ENCODE measurements at places on chromosomes 5 and 9.

DNA sequence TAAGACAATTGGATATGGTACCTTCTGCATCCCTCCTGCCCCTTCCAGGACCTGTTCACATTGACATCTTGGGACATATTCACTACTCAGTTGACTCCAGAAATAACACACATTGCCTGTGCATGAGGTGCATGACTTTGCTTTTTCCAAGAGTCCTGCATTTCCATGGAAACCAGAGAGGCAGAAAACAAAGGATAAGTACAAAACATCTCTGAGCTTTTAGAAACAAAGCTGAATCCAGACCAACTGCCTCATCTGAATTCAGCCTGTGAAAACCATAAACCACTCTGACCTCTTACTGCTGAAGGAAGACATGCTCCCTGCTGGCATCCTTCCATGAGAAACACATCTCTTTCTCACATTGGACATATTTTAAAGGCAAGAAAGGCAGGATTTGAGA is 695.1 kb downstream of the TAF11L14 start:
- no peak for DNase-seq

GRCh38 chr5:117615226-117615625 is 1040.6 kb upstream of the SEMA6A start:
- no peak for DNase-seq

DNA sequence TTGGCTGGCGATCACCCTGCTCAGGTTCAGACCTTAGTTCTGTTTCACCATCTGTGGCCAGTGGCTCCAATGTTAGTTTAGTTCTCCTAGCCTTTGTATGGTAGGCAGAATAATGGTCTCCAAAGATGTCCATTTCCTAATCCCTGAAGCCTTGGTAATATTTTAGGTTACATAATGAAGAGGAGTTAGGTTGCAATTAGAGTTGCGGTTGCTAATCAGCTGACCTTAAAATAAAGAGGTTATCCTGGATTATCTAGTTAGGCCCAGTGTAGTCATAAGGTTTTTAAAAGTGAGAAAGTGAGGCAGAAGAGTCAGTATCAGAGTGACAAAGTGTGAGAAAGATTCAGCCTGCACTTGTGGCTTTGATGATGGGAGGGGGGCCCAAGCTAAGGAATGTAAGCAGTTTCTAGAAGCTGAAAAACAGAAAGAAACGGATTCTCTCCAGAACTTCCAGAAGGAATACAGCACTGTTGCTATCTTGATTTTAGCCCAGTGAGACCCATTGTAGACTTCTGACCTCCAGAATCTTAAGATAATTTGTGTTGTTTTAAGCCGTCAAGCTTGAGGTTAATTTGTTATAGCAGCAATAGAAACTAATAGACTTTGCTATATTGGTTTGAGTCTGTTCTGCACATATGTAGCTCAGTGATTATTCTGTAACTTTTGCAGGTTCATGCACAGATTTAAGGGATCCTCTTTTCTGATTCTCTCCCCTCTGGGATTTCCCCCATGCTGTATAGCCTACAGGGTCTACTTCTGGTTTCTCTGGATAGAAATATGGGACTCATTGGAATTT is 21.6 kb downstream of the LNPEP start:
- DNase-seq, result no peak

DNA sequence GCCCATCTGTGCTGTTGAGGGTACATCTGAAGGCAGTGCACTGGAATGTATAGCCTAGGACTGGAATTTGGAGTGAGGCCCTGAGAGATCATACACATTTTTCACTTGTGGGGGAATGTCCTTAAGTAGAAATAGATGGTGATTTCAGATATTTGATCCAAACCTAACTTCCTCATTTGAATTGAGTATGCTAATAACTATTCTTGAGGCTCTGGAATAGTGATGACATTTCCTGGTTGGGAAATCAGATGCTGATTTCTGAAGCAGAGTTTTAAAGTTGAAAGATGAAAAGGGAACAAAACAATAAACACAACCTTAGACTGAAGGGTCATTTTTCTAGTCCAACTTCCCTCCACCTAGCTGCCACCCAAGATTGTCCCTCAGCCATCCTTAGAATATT is 163.0 kb upstream of the CCDC152 start:
- no peak for DNase-seq

- no peak for DNase-seq
These were observed 71.4 kb downstream of the FBXO38 start for GRCh38 chr5:148455185-148455584.

GRCh38 chr9:81266086-81266485 is 423.3 kb downstream of the TLE1 start:
- DNase-seq, result no peak

GRCh38 chr9:38373679-38374078 is 18.8 kb upstream of the ALDH1B1 start:
- DNase-seq, result no peak

DNA sequence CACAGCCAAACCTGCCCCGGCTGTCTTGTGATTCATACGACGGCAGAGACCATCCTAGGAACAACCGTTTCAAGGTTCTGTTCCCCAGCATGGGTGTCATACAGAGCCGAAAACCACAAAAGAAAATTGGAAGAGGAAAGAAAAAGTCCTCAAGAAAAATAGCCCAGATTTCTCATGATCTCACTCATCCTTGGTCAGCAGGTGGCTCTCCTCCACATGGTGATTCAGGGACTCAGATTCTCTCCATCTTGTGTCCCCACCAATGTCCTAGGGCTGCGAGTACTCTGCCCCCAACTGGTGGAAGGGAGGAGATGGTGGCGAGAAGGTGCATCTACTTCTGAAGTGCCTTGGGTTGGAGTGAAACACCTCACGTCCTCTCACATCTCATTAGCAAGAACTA is 25.6 kb downstream of the PDZD2 start:
- no peak for DNase-seq

DNA sequence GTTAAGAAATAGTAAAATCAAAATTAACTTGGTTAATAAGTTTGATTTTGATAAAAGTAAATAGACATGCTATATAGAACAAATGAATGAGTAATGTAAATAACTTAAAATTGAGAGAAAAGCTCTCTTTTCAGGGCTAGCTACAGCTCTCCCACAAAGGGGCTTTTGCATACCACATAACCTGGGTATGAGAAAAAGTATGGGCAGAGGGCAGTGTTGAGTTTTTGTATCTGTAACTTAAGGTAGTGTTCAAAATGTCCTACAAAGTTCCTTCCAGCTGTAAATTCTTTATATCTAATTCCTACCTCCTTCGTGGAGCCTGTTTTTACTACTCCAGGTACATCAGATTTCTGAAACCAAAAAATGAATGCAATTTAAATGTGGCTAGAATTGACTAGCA is 18.9 kb upstream of the TTC33 start:
- no peak for DNase-seq

GRCh38 chr9:137953683-137954438 is 76.3 kb downstream of the CACNA1B start:
- no peak for DNase-seq

DNA sequence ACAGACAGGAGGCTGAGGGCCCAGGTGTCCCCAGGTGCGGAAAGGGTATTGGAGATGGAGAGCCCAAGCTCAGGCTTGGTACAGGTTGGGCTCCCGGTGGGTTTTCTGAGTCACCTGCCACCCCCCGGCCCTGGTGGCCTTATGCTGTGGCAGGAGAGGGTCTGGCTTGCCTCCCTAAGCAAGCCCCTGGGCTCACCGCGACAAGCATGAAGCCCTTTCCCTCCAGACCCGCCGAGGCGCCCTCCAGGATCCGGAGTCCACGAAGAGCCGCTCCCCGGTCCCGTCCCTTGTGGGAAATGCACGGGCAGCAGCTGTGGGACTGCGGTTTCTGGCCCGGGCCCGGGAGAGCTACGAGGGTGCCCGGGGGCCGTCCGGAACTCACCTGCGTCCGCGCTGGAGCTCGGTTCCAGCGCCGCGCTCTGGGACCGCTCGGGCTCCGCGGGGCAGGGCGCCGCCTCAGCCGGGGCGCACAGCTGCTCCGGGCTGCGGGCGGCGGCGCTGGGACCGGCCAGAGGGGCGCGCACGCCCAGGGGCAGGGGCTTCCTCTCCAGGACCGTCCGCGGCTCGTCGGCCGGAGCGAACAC is 757 bp downstream of the SAPCD2 start:
- no peak for DNase-seq

DNA sequence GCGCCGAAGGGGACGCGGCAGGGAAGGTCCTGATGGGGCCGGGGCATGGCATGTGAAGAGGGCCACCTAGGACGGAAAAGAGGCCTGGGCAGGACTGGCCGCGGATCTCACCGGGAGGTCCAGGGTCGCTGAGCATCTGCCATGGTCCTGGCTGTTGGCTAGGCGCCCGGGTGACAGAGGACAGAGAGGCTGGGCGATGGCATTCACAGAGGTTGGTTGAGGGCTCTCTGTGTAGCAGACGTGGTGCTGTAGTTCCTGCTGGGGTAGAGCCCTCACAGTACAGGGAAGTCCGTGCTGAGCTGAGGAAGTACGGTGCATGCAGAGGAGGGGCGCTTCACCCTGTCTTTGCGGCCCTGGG is 427 bp downstream of the PCYOX1L start:
- no peak for DNase-seq

GRCh38 chr9:6068983-6069382 is 53.6 kb upstream of the RANBP6 start:
- no peak for DNase-seq

GRCh38 chr5:77139001-77139400 is 51.9 kb upstream of the ZBED3 start:
- DNase-seq, result no peak

DNA sequence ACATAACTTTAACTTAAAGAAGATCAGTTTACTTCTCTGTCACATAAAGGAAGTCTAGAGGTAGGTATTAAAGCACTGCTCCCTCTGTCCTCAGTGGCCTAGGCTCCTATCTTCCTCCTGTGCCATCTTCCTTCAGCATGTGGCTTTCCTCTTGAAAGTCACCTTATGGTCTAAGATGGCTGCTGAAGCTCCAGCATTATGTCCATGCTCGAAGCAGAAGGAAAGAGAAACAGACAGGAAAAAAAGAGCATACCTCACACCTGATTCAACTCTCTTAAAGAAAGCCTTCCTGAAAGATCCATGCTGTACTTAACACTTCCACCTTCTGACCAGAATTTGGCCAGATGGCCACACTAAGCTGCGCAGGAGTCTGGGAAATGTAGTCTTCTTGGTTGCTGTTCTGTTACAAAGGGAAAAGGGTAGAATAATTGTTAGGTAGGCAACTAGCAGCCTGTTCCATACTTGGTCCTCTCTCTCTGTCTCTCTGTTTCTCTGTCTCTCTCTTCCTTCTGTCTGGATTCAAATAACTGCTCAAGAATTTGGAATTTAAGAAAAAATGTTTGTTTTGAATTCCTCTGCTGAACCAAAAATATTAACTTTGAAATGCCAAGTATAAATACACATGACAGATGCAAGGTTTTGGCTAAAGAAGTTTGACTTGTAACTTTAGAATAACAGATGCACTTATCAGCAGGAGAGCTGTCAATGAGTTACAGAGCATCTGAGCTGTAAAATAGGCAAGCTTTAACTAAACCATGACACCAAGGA is 16.0 kb downstream of the TMEM174 start:
- no peak for DNase-seq

DNA sequence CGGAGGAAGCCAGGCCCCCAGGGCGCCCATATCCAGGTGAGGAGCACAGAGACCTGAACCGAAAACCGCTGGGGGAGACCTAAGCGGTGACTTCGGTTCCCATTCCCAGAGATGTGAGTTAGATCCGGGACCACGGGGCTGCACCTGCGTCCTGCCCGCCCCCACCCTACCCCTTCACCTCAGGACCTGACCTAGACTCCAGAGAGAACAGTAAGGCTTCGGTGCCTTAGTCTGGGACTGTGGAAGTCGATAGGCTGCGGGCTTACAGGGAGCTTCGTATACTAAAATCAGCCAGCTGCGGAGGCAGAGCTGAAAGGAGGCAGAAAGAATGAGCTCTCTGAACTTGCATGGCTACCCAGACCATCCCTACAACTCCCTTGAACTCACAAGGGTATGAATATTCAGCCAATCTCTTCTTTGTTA is 518 bp upstream of the FAM13B start:
- no peak for DNase-seq

DNA sequence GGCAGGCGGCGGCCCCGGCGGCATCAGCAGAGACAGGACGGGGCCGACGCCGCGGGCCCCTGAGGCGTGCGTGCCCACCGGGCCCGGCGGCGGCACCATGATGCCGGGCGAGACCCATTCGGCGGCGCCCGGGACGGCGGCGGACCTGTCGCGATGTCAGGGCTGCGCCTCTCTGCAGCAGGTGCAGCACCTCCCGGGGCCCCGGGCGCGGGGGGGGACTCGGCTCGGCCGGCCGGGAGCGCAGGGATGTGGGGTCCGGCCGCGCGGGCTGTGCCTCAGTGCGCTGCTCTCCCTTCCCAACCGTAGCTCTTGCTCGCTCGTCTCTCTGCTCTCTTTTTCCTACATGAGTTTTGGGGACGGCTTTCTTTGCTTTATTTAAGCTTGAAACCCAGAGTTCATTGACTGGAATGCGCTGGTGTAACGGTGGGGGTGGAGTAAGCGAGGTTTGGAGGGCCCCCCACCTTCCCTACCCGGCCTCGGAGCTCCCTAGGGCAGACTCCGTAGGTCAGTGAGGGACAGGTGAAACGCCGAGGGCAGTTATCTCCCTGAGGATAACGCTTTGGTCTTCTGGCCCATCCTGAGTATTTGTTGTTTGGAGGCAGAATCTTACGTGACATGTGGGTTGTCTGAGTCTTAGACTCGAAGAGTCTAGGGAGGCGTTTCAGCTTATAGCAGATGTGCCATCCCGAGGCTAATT is 490 bp downstream of the ICE1 start:
- DNase-seq, result no peak

DNA sequence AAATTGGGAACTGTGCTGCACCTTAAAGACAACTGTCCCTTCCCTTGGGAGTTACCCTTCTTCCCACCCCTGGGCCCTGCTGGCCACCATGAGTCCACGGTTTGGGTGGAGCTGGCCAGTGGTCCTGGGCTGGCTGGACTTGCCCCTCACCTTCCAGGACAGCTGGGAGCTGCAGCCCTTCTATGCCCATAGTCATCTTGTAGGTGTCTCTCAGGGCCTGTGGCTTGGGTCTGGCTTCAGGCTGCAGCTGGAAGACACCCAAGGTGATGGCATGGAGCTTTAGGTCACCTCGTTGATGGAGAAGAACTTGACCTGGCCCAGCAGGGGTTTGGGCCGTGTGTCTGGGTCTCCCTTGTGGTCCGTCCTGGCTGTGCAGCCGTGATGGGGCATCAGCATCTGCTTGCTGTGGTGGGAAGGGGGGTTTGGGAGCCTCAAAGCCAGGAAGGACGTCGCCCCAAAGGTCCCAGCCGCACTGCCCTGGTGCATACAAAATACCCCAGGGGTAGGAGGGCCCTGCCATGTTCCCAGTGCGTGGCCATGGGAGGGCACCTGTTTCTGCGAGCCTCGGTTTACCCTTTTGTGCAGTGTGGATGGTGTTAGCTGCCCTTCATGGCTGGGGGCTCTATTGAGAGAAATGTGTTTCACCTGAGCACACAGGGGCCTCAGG is 8.9 kb downstream of the WNK2 start:
- no peak for DNase-seq

- DNase-seq, result no peak
These were observed 10.0 kb downstream of the MOCS2 start for GRCh38 chr5:53099546-53099945.

GRCh38 chr9:7387840-7388239 is 411.7 kb downstream of the DMAC1 start:
- no peak for DNase-seq

- no peak for DNase-seq
These were observed 29.0 kb upstream of the CDH18 start for GRCh38 chr5:20017021-20017420.

Measured in T1000 (cell line).